Panc1 (cell line): ENCODE measurements at places on chromosomes 5 and 9.

GRCh38 chr5:110463106-110463505 is 263.4 kb downstream of the TMEM232 start:
- no peak for DNase-seq

DNA sequence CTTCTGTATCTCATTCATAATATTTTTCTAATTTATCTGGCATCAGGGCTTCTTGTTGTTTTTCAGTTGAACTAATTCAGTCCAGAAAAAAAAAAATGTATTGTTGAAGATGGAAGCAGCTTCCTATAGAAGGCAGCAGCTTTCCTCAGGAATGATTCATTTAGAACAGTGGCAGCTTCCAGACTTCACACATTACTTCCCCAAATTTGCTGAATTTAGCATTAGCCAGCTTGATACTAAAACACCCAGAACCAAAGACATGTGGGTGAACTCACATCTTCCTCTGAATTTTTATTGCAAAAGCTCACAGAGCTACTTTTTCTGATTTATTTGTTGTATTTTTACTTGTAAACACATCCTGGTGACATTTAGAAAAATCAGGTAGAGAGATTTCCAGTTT is 53.8 kb downstream of the HCN1 start:
- DNase-seq, result no peak

- DNase-seq, result no peak
Observed at GRCh38 chr5:179301376-179301775, 43.9 kb downstream of the ADAMTS2 start.

GRCh38 chr5:54254482-54255198 is 55.7 kb downstream of the ARL15 start:
- DNase-seq, result no peak

- DNase-seq, result no peak
Observed at GRCh38 chr5:110625376-110625999, 101.0 kb downstream of the TMEM232 start.

- DNase-seq, result no peak
Observed at GRCh38 chr9:133784731-133785561, 46.8 kb upstream of the SARDH start.

GRCh38 chr9:6802926-6803325 is 45.2 kb downstream of the KDM4C start:
- no peak for DNase-seq

GRCh38 chr9:98304381-98304780 is 48.9 kb upstream of the TBC1D2 start:
- no peak for DNase-seq

DNA sequence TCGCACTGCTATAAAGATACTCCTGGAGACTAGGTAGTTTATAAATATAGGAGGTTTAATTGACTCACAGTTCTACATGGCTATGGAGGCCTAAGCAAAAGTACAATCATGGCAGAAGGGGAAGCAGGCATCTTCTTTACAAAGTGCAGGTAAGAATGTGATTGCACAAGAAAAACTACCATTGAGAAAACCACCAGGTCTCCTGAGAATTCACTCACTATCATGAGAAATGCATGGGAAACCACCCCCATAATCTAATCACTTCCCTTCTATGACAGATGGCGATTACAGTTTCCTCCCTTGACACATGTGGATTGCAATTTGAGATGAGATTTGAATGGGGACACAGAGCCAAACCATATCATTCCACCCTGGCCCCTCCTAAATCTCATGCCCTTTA is 121.2 kb upstream of the ST8SIA4 start:
- no peak for DNase-seq

- no peak for DNase-seq
Observed at GRCh38 chr5:142860270-142860669, 90.1 kb downstream of the ARHGAP26 start.

- DNase-seq, result no peak
Observed at GRCh38 chr5:153941265-153941664, 97.4 kb downstream of the FAM114A2 start.

GRCh38 chr9:7058473-7058872 is 300.7 kb downstream of the KDM4C start:
- DNase-seq, result no peak

- no peak for DNase-seq
Observed at GRCh38 chr5:77306531-77306930, 96.1 kb downstream of the PDE8B start.

GRCh38 chr5:54093081-54093492 is 217.3 kb downstream of the ARL15 start:
- no peak for DNase-seq

- DNase-seq, result no peak
Observed at GRCh38 chr5:62450259-62450658, 37.7 kb downstream of the IPO11 start.

- DNase-seq, result no peak
Observed at GRCh38 chr5:73218552-73219171, 45.7 kb downstream of the TMEM174 start.

- DNase-seq, result no peak
Observed at GRCh38 chr5:3034881-3035280, 283.4 kb upstream of the IRX2 start.

DNA sequence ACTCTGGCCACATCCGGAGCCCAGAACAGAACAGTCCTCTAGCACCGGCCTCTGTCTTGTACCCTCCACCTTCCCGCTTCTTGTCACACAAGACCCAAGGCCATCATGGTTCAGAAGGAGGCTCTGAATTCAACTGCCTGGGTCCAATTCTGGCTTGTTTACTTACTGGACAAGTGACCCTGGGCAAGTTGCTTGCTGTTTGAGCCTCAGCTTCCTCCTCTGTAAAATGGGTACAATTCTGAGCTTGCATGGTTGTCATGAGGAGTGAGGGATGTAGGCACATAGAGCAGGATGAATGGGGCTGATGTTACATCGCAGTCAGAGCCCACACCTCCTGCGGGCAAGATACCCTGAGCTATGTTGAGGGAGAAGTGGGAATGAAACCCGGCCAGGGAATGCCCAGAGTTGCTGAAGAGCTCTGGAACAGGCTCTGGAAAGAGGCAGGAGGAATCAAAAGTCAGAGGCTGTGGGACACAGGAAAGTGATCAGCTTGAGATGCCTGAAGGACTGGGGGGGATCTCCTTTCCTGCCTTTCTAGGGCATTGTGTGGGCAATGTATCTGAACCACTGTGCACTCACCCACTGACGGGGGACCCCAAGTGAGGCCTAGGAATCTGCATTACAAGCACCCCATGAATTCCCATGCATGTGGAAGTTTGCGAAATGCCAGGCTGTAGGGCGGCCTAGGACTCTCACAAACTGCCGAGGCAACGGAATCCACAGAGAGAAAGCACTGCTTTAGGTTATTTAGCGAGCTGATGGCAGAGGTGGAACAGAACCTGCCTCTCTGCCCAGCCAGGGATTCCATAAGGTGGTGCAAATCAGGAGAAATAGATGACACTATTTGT is 29.4 kb upstream of the IL17B start:
- no peak for DNase-seq

GRCh38 chr5:173035904-173036707 is 20.0 kb upstream of the CREBRF start:
- DNase-seq, result no peak

DNA sequence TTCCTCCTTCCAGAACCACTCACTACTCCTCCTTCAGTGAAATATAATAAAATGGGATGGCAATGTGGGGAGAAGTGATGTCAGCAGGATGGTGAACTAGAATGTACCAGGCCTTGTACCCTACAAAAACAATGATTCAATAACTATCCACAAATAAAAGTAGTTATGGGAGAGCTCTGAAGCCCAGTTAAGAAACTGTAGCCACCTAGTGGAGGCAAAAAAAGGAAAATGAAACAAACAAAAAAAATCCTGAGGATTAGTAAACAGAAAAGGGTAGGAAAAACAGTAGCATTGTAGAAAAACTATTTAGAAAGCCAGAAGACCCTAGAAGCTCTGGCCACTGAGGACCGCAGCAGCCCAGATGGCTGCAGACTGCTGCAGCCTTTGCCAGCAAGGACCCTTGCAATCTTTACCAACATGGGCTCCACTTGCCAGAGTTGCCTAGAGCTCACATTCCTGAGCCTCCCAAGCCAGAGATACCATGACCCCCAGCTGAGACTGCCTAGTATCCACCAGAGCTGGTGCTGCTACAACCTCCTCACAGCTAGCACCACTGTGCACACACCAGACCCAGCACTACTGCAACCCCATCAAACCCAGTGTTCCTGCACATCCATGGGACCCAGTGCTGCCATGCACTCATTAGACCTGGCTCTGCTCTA is 259.7 kb upstream of the MSX2 start:
- DNase-seq, result no peak

DNA sequence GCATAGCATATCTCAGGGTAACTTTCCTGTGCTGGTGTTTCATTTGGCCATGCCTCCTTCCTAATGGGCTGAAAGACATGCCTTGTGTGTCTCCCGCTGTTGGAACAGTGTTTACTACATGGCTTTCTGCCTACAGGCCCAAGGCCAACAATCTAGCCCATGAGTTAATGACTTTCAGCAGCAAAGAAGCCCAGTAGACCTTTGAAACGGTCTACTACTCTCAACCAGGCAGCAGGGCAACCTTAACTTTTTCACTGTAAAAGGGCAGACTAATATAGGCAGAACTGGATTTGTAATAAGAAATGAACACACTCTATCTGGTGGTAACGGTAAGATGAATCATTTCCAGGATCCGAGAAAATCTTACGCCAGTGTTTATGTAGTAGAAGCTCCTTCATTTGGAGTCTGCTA is 21.0 kb downstream of the C5orf15 start:
- DNase-seq, result no peak

- no peak for DNase-seq
Observed at GRCh38 chr5:8299716-8300115, 430.8 kb downstream of the MTRR start.

DNA sequence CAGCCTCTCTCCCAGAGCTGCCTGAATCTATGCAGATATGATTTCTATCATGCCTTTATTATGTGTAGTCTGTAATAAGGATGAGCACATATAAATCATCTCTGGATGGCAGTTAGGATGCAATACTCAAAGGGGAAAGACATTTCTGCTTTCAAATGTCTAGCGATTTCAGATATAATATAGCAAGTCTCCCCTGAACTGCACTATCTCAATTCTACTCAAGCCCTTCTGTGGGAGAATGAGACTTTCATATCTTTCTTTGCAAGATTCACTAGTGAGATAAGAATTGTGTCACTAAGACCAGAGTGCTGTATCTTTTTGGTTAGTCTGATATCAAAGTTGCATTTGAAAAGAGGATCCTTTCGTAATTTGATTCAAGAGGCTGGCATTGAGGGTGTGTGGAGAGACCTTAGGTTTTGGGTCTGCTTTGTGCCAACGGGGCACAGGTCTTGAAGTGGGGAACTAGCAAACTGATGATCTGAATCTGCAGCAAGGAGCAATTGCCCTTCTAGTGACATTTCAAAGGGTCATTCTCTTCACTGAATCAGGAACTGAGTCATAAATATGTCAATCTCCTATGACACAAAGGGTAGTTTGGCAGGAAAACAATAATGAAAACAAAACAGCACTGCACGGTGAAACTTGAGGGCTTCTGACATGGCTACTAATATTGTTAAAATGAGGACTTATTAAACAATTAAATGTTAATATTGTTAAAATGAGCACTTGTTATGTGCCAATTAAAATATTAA is 305.5 kb upstream of the CLINT1 start:
- no peak for DNase-seq

DNA sequence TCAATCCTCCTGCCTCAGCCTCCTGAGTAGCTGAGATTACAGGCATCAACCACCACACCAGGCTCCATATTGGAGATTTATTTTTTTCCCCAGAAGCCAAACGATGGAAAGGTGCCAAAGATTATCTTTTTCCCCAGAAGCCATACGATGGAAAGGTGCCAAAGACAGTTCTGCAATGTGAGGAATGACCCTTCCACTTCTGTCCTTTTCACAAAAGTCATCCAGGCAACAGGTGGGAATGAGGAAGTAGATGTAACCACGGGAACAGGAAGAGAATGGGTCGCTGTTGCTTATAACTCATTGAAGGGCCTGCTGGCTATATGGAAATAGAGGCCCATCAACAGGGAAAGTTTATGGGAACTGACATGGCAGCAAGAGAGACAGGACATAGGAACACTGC is 233.7 kb upstream of the MSX2 start:
- no peak for DNase-seq

- DNase-seq, result no peak
Observed at GRCh38 chr9:109948453-109948852, 168.5 kb downstream of the PALM2AKAP2 start.

DNA sequence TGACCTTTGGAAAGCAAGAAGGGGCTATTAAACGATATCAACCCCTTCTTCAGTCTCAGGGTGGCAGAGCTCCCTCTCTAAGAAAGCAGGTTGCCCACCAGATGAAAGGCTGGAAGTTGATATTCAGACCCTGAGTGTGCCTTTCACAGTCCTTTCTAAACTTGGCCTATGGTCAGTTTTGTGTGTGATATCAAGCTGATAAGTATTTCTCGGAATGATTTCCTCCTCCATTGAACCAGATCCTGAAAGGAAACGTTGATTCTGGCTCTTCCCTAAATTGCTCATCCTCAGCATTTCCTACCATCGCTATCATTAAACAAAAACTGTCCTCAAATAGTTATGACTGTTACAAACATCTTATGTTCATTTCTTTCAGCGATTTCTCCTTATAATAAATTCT is 130.4 kb downstream of the CEMIP2 start:
- DNase-seq, result no peak

DNA sequence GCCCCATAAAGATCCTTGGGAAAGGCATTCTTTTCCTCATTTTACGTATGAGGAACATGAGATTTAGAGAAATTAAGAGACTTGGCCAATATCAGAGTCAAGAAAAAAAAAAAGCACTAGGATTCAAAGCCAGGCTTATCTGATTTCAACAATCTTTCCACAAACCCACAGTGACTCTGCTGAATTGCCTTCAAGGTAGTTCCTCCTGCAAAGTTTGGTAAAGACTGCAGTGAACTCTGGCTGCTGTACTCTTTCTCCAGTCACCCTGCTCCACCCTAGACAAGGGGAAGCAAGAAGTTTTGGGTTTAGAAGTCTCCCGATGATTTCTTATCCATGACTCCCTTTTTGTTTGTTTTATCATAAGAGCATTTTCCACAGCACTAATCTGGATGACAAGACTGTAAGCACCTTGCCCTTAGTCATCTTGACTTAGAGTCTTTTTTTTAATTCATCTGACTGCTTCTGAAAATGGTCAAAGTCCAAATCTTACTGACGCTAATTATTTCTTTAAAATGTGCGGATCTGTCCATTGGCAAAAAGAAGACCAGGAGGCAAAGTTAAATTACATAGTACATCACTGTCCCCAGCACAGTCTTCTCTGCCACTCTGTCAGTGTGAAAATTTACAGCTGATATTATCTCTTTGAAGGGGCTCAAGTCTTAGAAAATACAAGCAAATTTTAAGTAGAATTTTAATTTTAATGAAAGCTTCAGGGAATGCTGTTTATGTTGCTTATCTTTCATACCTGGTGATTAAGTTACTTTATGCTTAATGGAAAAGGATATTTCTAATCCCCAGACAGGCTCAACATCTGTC is 180.1 kb downstream of the TTLL11 start:
- no peak for DNase-seq
